NCI-H2171 (cell line): ENCODE measurements at places on chromosomes 6 and 20.

GRCh38 chr20:25148982-25149846 is 46.3 kb upstream of the ENTPD6 start:
- no peak for DNase-seq

DNA sequence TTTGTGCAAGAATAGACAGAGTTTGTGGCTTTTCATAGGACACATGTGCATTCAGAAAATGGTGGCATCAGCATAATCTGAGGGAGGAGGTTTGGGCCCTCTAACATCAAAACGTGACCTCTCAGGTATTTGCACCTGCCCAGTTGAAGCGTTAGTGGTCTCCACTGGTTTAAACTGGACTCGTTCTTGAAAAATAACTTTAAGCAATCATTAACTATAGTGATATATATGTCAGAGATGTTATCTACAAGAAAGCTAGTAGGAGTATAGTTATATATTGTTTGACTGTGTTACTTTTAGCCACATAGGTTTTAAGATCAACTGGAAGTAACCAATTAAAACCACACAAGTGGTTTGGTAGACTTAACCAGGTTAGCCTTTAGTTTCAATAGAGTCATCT is 607.4 kb downstream of the MAFB start:
- DNase-seq = no peak

DNA sequence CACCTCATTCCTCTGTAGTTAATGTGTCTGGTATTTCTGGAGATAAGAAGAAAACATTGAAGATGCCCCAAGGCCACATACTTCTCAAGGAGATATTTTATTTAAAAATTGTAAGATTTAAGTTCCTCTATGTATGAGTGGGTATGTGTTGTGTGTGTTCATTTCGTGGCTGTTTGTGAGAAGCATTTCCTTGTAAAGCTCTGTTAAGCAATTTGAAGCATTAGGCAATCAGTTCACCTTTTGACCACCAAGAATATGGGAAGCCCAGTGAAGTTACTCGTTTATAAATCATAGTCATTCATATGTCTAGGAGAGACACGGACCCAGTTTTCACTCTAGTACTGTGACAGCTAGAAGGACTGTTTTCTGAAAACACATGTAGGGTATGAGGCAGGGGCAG is 717.6 kb upstream of the MAP3K7 start:
- no peak for DNase-seq

DNA sequence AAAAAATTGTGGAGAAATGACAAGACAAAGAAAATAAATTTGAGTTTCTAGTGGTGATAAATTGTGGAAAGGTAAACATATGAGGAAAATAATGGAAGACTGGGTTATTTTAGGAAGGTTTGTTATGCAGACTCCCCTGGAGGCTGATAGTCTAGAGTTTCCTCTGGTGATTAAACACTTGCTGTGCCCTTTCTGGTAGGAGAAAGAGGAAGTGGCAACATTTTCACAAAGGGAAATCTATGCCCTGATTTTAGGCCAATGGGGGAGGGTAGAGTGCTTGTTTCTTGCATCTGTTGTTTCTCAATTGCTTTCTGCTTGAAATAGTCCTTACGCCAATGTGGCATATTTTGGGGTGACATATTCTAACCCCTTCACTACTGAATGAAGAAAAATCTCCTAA is 129.1 kb upstream of the DOK5 start:
- no peak for DNase-seq

- no peak for DNase-seq
Measured at GRCh38 chr6:136889271-136890193, 32.6 kb upstream of the SLC35D3 start.

DNA sequence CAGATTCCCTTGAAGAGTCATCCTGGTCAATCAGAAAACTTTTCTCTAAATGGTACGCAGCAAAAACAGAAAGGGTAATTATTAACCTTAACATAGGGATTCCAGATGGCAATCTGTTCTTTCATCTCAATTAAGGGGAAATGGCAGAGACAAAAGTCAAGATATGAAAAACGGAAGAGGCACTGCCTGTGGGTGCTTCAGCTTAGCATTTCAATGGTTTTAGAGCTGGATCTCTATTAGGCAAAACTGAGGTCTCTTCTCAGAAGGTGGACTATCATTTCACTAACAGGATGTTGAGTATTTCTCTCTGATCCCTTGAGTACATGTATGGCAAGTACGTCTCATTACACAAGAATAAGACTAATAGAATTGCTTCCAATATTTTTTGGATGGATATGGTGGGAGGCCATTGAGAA is 296.9 kb downstream of the HIVEP2 start:
- no peak for DNase-seq

- no peak for DNase-seq
Measured at GRCh38 chr6:84089552-84089951, 56.0 kb downstream of the MRAP2 start.

DNA sequence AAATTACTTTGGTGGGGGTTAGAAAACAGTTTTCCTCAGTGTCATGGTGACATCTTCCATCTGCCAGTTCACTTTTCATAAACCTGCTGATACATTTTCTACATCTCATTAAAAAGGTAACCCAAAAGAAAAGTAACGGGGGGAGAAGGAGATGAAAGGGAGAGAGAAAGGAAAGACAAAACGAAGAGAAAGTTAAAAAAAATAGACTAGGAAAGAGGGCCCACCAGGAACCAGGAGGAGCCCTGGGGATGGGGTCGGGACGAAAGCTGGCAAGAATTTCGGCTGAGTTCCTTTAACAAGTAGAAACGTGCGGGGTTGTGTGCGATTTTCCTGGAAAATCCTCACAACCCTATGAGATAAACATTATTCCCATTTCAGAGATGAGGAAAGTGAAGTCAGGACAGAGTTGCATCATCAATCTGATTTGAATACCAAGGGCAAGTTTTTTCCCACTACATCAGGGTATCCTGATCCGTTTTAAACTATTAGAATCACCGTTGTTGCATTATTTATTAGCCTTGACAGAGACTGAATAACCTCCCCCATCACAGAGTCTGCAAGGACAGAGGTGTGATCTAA is 53.4 kb upstream of the TPD52L1 start:
- no peak for DNase-seq

GRCh38 chr20:21240394-21240793 is 62.7 kb upstream of the XRN2 start:
- no peak for DNase-seq

GRCh38 chr6:112180095-112180820 is 74.1 kb downstream of the LAMA4 start:
- peak; percentile 74 for DNase-seq

- DNase-seq = no peak
Measured at GRCh38 chr20:23446505-23446904, 6.2 kb downstream of the CST11 start.

- DNase-seq = no peak
Measured at GRCh38 chr6:44463728-44464450, 76.4 kb downstream of the CDC5L start.

GRCh38 chr20:58438970-58439808 is 50.2 kb downstream of the VAPB start:
- no peak for DNase-seq

GRCh38 chr20:11718474-11719094 is 199.1 kb upstream of the BTBD3 start:
- no peak for DNase-seq

GRCh38 chr6:159378411-159379328 is 209.5 kb downstream of the FNDC1 start:
- DNase-seq = no peak

DNA sequence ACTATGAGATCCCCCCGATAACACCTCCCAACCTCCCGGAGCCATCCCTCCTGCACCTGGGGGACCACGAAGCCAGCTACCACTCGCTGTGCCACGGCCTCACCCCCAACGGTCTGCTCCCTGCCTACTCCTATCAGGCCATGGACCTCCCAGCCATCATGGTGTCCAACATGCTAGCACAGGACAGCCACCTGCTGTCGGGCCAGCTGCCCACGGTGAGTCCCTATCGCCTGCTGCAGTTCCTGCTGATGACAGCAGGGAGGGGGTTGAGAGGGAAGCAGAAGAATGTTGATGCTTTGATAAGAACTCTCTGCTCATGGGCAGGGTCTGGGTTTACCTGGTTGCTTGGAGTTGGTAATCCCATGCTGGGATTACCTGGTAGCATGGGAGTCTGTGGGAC is 91.9 kb downstream of the TOX2 start:
- DNase-seq = no peak

DNA sequence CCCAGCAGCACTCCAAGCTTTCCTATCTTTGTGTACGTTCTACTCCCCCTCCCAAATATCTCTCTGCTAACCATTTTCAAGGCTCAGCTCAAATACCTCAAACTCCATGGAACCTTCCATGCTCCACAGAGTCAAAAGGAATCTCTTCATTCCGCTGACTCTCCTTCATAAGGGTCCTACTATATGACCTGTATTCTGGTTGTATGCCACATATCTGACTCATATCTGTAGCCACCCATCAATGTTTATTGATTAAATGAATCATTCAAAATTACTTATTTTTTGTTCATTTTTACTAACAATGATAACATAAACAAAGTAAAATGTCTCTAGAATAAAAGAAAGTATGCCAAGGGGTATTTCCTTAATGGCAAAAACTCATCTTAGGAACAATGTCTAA is 123.2 kb downstream of the ARHGAP18 start:
- DNase-seq = no peak

DNA sequence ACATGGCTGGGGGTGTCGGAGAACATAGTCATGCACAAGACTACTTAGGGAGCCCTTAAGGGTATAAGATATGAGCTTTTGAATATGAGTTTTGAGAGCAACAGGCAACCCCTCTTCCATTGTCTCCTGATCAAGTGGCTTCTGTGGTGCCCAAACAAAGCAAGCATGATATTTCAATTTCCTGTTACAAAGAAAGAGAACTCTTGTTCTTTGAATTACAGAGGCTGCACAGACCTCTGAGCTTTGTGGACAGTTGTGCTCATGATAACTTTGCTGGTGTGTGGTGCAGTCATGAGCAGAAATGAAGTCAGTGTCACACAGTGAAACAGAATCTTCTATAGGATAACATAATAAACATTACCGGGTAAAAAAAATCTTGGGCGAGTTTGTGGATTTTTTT is 66.8 kb upstream of the THEMIS start:
- DNase-seq = no peak

DNA sequence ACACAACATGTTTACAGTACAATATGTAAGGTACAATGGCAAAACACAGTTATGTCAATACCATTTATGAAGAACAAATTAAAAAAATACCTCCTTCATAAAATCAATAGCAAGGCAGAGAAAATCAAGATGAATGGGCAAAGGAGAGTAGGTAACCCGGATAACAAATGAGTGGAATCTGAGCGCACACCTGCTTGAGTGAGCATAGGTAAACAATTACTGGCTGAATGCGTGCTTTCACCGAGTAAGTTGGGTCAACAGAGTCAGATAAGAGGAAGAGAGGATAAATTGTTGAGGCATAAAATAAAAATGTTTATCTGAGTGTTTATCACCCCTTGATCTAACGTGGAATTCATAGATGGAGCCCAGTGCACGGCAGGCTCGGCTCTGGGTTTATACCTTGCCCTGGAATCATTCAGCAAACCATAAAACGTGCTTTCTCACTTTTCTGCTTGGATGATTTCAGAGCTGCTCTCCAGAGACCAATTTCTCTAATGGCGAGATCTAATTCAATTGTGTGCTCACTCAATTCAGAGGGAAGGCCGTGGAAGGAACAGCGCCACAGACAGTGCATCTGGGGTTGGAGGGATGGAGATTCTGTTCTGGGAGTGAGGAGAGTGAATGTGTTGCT is 224.8 kb upstream of the MAP3K7 start:
- DNase-seq = peak; percentile 49

DNA sequence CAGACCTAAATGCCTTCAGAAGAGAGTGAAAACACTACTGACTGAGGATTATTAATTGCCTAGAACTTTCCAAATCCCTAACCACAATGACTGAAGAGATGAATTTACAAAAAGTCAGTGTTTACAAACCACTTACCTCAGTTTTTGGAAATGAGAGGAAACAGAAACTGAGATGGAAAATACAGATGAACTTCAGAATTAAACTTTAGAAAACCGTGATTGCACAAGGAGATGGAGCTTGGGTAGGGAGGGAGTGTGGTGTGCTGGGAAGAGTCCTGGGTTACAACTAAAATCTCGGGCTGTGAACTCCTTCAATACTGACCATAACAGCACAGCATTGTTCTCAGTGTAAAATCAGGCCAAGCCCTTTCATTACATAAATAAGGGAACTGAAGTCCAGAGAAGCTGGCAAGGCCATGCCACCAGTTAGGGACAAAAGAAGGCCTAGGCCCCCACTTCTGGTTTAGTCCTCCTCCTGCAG is 4.0 kb downstream of the ELMO2 start:
- no peak for DNase-seq

DNA sequence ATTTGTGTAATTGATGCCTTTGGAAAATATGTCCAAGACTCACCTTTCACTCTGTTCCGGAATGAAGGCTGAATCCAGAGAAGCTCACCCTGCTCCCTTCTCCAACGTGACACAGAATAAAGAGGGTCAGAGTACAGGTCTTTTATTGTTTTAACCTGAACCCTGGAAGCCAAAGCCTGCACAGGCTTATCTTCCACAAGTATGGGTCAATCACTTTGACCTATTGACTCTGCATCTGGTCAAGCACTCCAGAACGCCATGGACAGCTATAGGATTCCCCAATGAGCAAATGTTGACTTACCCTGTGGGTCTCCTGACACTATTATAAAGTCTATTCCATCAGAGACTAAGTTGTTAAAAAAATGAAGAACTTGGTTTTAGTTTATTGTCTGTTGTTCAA is 158.4 kb upstream of the MYLIP start:
- no peak for DNase-seq

DNA sequence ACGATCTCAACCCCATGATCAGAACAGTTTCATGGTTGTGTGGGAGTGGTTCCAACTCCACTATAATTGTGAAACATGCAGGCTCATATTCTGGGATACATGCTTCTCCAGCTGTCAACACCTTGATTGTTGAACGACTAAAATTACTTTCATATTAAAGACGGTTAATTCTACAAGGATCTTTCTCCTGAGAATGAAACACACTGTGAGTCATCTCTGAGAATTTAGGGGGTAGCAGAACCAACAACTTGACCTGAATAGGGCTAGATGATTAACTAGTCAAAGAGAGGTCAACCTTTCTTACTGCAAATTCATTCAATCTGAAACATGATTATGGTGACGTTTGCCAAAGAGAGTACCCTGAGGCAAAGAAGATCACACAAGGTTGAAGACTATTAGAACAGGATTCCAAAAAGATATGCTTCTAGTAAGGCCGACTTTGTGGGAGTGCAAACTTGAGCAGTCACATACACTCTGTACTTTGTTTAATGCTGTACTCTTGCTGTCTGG is 175.2 kb upstream of the CITED2 start:
- DNase-seq = no peak

- DNase-seq = no peak
Measured at GRCh38 chr6:35213298-35213791, 411 bp upstream of the SCUBE3 start.

DNA sequence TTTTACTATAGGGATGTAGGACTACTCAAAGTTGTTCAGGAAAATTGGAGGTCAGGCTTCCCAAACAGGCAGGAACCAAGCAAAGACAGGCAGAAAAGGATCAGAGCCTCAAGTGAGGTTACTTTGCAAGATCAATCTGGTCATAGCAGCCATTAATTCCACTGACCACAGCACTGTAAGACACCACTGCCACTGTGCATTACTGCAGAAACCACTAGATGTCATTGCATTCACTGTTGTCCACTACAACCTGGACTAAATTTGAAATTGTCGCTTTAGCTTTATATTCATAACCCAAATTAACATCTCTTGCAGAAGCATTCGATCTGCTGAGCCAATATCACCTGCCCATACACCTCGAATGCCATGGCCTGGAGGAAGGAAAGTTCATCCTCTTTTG is 126.9 kb upstream of the UFL1 start:
- DNase-seq = no peak
